GM13977 (cell line): ENCODE measurements at places on chromosomes 12 and 14.

DNA sequence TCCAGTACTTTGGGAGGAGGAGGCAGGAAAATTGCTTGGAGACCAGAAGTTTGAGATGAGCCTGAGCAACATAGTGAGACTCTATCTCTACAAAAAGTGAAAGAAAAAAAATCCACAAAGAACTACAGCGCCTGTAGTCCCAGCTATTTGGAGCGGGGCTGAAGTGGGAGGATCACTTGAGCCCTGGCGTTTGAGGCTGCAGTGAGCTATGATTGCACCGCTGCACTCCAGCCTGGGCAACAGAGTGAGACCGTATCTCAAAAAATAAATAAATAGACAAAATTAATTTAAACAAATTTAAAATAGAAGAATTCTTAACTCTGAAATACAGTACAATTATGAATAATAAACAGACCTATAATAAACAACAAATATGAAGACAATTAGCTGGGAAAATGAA, 40.9 kb downstream of the ATL1 start:
- no peak for DNase-seq

DNA sequence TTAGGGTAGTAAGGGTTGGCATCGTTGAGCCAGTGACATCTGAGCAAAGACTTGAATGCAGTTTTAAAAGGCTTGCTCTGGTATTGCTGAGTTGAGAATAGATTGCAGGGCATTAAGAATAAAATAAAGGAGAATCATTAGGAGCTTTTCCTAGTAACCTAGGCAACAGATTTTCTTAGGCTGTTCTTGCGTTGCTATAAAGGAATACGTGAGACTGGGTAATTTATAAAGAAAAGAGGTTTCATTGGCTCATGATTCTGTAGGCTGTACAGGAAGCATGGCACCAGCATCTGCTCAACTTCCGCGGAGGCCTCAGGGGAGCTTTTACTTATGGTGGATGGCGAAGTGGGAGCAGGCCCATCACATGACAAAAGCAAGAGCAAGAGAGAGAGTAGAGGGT, 97.4 kb downstream of the RAD51B start:
- DNase-seq = no peak

GRCh38 chr14:24803933-24804494, 170.0 kb upstream of the GZMB start:
- no peak for DNase-seq

DNA sequence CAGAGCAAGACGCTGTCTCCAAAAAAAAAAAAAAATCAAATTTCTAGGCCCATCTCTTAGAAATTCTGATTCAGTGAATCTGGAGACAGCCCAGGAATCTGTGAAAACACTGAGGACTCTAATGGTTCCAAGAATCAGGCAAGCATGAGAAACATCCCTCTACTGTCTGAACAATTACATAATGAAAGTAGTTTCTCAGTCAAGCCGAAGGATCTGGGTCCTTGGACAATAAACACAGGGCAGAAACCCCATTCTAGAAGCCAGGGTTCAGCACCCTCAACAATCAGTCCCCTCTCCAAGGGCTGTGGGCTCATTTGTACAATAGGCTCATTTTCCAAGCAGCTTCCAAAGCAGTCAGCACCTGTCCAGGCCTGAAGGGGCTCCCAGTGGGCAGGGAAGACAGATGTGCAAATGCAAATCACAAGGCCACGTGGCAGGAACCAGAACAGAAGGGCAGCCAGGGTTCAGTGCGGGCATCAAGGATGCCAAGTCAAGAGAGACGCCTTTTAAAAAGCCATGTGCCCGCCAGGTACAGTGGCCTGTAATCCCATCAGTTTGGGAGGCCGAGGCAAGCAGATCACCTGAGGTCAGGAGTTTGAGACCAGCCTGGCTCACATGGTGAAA, 96.1 kb downstream of the KSR2 start:
- no peak for DNase-seq

DNA sequence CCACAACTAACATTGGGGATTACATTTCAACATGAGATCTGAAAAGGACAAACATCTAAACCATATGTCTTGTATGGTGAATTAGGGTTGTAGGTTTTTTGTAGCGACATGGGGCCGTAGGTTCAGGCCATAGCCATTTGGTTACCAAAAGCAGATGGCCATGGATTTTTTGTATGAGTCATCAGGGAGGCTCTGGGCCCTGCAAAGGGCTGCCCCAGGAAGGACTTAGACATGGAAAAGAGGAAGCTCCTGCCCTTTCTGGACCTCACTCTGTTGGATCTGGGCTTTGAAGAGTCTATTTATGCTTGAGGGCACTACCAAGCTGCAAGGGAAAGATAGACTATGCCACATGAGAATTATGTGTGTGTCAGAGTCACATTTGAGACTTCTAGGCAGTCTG, 89.3 kb upstream of the DHRS4 start:
- no peak for DNase-seq

- no peak for DNase-seq
These were observed 25.8 kb upstream of the MSI1 start for GRCh38 chr12:120394483-120395367.
